ENCODE measurements at places on chromosomes 3 and 15.

GRCh38 chr15:43930079-43930478 is 103.3 kb downstream of the WDR76 start:
- DNase-seq = no peak

- DNase-seq = no peak
These were observed 56.3 kb upstream of the TMCO5A start for GRCh38 chr15:37877851-37878741.

DNA sequence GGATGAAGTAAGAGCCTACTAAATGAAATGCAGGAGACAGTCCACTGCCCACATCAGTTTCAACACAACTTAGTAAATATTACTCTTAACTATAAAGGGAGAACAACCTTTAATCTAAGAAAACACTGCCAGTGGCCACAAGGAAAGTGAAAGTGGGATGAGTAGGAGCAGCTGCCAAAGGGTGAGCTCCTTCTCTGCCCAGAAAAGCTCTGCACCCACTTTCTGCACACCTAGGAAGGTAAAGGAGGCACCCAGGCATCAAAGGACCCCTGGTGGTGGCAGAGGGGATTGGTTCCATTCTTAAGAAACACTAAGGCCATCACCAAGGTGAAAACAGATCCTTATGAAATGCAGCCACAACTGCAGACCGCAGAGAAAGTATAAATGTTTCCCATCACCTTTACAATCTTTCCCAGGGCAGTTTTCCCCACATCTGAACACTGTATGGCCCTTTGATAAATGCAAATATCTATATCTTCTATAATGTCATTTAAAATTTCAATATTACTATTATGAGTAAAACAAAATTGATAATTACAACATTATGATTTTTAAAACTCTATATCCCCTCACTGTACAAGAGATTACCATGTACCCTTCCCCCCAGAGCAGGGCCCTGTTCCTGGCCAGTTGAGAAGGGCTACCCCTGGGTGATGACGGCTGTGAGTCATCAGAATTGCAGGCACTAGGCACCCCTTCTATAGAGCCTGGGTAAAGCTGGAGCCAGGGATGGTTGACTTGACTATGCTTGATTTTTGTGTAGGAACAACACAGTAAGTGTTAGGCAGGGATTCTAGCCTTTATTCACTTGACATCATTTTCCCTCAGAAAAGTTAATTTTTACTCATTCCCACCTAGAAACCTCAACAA is 92.0 kb downstream of the SNRK start:
- DNase-seq = no peak

GRCh38 chr3:49017229-49017970 is 980 bp downstream of the DALRD3 start:
- DNase-seq = no peak

GRCh38 chr15:31067890-31068603 is 33.5 kb downstream of the TRPM1 start:
- DNase-seq = no peak

DNA sequence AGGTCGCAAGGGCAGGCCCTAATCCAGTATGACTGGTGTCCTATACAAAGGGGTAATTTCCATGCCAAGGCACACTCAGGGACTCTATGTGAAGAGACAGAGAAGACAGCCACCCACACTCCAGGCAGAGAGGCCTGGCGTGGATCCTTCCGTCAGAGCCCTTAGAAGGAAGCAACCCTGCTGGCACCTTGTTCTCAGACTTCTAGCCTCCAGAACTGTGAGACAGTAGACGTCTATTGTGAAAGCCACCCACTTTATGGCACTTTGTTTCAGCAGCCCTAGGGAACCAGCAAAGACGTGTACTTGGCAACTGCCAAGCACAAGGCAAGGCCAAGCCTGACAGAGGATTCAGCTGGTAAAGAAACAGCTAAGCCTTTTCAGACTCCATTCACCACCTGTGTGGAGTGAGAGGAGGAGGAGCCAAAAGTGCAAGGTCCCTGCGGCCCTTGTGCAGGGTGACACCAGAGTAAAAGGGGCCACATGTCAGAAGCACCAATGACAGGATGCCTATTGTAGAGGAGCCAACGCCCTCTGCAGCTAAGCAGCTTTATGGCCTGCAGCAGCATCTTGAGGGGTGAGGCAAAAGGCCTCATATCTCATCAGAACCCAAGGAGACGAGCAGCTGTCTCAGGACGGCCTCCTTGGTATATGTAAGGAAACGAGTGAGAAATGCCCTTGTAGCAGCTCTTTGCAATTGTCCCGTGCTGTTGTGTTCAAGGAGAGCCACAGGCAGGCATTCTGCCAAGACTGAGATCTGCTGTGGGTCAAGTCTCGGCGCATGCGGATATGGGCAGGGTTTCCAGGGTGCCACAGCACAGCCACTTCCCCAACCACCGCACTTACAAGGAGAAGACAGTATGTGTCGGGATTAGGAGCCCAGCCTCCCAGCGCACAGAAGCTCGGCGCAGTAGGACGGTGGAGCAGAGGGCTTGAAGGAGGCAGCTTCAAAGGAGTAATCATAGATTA is 121.5 kb upstream of the LIPC start:
- no peak for DNase-seq

DNA sequence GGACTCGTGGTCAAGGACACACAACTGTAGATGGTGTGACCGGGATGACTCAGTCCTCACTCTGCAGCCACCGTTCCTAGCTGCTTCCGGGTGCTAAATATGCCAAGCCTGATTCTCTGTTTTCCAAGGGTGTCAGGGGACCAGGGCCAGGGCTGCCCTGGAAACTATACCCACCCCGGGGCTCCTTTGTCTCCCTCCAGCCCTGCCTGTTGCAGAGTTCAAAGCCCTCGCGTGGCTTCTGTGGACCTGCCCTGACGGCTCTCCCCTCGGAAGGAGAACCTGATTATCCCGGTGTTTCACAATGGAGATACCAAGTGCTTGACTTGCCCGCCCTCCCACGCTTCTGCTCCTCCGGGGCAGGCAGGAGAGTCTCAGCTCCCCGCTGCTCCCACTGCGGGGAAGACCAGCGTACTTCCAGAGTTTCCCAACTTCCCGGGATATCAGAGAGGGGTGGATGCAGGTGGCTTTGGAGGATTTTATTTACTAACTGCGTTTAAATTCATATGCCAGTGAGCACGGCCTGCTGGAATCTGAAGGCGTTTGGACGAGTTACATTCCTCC is 125.0 kb downstream of the ASB7 start:
- no peak for DNase-seq

DNA sequence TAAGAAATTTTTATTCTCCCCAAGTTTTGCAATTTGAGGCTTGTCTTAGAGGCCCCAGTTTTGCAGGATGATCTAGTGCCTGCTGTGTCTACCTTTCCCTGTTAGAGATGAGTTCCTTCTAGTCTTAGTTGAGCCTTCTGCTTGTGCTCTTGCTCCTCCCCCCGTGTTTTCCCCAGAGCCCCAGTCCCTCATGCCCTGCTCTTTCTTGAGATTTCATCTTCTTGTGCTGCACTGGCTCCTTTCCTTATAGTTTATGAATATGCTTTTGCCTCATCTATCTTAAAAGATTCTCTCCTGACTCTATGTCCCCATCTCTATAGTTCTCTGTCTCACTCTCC is 4.7 kb downstream of the GAP43 start:
- no peak for DNase-seq

- DNase-seq = no peak
These were observed 141.8 kb upstream of the ICE2 start for GRCh38 chr15:60620708-60621107.

DNA sequence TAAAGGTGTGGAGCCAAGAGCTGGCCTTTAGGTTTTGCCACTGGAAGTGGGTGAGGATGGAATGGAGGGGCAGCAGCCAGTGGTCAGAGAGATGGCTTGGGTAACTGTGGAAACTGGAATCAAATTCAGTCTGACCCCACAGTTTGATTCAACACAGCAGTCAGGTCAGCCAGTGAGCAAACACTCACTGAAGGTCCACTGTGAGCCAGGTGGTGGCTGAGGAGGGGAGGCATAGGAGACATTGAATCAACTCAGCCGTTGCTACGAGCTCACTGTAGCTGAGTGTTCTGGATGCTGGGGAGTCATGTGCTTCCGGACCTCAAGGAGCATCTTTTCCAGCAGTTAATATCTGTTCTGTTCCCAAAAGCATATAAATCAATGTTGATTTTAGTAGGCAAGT is 37.5 kb downstream of the LPP start:
- no peak for DNase-seq

DNA sequence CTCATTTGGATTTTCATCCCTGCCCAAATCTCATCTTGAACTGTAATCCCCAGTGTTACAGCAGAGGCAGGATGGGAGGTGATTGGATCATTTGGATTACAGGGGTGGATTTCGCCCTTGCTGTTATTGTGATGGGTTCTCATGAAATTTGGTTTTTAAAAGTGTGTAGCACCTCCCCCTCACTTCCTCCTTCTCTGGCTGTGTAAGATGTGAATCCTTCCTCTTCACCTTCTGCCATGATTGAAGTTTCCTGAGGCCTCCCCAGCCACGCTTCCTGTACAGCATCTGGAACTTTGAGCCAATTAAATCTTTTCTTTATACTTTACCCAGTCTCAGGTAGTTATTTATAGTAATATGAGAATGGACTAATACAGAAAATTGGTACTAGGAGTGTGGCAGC is 316.8 kb downstream of the PLCL2 start:
- DNase-seq = no peak

DNA sequence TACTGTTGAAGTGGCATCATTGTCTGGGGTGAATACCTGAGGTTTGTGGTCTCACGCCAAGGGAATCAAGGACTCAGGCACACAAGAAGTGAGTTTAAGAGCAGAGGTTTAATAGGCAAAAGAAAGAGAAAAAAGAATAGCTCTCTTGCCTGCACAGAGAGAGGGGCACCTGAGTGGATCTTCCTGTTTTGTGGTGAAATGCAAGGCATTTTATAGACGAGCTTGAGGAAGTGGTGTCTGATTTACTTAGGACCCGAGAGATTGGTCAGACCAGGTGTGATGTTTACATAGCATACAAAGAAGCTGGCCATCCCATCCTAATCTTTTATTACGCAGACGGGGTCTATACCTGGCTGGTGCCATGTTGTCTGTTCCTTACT is 13.2 kb downstream of the CCR5 start:
- no peak for DNase-seq

DNA sequence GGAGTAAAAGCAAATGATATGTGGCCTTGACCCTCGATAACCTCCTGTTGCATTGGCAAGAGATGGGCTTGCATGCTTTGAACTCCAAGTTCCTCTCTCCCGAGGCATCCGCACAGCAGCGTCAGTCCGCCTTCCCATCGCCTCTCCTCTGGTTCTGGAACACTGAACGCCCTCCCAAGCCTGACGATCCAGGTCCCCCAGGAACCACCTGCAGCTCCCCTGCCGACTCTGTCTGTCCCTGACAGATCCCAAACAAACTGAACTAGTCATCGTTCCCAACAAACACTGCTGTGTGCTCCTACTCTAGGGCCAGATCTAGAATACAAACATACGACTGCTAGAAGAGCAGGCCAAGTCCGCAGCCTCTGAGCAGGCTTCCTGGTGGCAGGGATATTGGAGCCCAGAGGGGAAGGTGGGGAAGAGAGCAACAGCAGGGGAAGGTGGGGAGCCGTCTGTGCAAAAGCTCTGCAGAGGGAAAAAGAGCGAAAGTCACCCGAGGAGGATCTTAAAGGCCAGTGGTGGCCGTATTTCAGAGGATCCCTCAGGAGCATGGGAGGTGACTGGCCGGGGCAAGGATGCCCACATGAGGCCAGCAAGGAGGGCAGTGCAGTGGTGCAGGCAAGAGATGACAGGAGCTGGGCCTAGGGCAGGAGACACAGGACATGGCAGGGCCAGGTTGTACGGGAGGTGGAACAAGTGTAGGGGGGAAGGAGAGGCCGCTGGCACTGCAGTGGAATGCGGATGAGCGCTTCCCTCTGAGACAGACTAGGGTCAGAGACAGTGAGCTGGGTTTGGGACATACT is 50.8 kb downstream of the PCSK6 start:
- DNase-seq = no peak

DNA sequence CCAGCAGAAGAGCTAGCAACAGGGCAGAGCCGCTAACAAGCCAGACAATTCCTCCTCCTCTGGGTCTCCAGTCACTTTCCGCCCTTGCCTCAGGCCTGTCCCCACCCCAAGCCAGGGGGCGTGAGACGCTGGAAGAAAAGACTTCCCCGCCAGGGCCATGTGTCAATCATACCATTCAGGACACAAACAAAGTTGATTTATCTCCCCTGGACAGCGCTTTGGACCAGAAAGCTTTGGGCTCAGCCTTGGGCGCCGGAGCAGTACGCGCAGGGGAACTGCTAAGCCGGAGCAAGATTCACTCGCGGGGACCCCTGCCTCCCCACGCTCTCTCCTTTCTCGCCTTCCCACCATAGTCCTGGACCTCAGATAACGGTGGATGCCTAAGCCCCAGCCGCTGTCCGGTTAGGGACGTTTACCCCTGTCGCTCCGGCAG is 479 bp downstream of the LRRC2 start:
- DNase-seq = no peak

- no peak for DNase-seq
These were observed 13.3 kb upstream of the SOX2 start for GRCh38 chr3:181698263-181698954.

GRCh38 chr3:158249183-158249582 is 139.3 kb downstream of the RSRC1 start:
- no peak for DNase-seq

GRCh38 chr3:161072211-161072621 is 32.9 kb downstream of the B3GALNT1 start:
- DNase-seq = no peak

DNA sequence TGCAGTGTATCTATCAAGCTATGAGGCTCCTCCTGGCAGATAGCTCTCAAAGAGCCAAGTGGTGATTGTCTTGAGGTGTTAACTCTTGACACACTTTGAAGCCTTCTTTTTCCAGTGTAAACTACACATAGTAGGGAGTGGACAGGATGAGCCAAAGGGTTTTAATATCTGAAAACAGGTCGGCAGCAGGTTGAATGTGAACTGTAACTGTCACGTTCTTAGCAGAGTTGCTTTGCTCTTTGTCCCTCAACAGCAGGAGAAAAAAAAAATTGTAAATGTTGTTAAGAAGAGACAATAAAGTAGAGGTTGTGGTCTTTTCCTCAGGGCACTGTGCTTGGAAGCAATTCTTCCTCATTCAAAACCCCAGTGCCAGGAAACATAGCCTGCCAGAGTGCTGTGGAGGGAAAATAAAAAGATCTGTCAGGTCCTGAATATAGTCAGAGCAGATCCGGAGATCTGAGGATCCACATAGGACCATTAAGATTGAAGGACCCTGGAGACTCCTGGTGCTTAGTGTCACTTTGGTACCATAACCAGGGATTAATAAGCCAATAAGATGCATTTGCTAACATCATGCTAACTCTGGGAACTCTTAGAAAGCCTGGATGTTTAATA is 229.7 kb downstream of the NAALADL2 start:
- DNase-seq = no peak

GRCh38 chr3:51354172-51354571 is 30.9 kb upstream of the MANF start:
- no peak for DNase-seq

GRCh38 chr3:40968666-40969065 is 230.6 kb upstream of the CTNNB1 start:
- no peak for DNase-seq

Measured in GM06990 (cell line).